Dorsolateral prefrontal cortex (tissue), 122 donors: ENCODE measurements at places on chromosomes 7 and 10. TPM values are rescaled to one million over a fixed set of nuclear protein-coding genes. Genes with fewer than 3 reads are reported as not detected.

The OR2A2 gene
- total RNA-seq = not detected

The SLK gene
- total RNA-seq = 38.2 TPM

The CALN1 gene
- 49.2 TPM for total RNA-seq

The SEC31B gene
- 37.9 TPM for total RNA-seq

The VSTM4 gene
- total RNA-seq = 11.3 TPM

The DLX6 gene
- 2.2 TPM for total RNA-seq

The RNLS gene
- total RNA-seq = 8.0 TPM

The DEPP1 gene
- total RNA-seq = 28.1 TPM

The NKX2-3 gene
- not detected for total RNA-seq
